NB4 (cell line): ENCODE measurements at places on chromosomes 16 and 17.
A peak's percentile ranks its signal among the peaks of the same experiment; 100 is the strongest.

DNA sequence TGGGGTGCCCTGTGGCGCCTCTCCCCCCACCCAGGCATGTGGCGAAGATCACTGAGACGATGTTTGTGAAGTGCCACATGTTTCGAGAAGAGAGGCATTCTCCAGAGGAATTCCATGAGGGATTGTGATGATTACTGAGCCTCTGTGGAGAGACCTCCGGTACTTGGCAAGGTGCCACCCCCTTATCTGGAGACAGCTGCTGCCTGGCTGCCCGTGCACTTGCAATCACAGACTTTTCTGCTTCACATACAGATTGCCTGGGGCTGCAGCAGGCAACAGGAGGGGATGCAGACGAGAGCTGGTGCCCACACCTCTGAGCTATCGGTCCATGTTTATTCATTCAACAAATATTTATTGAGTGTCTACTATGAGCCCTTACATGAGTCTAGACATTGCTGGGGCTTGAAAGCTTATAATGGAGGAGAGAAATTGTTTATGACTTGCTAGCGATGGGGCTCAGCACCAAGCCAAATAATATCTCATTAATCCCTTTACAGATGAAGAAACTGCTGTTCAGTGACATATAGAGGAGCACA lies 317.2 kb upstream of the ZFHX3 start:
- no peak for DNase-seq

GRCh38 chr16:28522792-28523191 lies 16.0 kb downstream of the NUPR1 start:
- no peak for DNase-seq

DNA sequence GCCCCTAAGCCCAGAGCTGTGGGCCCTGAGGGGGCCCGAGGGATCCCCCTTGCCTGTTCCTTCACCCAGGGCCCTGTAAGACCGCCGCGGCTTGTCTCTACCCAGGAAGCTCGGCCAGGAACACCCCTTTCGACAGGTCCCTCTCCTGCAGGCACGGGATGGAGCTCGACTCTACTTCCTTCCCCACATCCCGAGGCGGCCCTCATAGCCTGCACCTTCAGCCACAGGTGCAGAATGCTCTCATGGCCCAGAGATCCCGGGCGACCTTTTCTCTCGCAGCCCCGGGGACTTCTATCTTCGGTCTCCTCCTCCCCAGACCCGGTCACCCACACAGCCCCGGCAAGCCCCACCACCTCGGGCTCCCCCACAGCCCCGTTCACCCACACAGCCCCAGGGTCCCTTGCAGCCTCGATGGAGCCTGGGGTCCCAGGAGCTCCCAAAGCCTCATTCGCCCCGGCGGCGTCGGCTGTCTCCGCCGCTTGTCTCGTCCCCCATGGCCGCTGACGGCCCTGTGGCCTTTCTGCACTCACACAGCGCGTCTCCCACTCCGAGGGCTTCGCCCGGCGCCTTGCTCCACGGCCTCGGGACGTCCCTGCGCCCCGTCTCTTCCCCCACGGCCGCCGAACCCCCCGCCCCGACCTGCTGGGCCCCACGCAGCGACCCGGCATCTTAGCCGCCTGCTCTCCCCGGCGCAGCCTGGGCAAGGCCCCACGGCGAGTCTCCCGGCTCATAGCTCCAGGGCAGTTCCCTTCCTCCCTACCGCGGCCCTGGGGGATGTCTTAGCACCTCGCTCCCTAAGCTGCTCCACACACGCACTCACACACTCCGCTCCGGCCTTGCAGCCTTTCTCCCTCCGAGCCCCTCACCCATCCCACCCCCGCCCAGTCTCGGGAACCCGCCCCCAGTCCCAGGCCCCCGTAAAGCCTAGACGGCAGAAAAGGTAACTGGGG lies 650 bp downstream of the KIAA0753 start:
- DNase-seq: peak; percentile 55

- DNase-seq: peak; percentile 67
These were observed 542 bp downstream of the CBX4 start for GRCh38 chr17:79838522-79839274.

DNA sequence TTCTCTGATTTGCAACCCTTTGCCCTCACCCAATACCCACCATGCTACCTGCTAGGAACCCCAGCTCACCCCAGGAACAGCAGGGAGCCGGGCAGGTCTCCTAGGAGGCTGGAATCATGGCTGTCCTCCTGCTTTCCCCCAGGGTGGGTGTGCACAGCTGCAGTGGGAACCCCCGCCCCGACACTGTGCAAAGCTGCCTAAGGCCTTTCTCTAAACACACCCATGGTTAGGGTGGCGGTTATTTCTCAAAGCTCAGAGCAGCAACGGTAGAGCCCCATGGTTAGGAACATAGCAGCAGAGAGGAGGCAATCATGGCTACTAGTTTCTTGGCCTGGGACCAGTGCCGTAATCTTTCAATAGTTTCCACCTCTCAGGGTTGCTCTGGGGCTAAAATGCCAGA lies 52.2 kb downstream of the ABCC12 start:
- no peak for DNase-seq

GRCh38 chr17:32970281-32970680 lies 21.4 kb upstream of the SPACA3 start:
- no peak for DNase-seq

- no peak for DNase-seq
These were observed 275.1 kb upstream of the MYOCD start for GRCh38 chr17:12390631-12391030.

DNA sequence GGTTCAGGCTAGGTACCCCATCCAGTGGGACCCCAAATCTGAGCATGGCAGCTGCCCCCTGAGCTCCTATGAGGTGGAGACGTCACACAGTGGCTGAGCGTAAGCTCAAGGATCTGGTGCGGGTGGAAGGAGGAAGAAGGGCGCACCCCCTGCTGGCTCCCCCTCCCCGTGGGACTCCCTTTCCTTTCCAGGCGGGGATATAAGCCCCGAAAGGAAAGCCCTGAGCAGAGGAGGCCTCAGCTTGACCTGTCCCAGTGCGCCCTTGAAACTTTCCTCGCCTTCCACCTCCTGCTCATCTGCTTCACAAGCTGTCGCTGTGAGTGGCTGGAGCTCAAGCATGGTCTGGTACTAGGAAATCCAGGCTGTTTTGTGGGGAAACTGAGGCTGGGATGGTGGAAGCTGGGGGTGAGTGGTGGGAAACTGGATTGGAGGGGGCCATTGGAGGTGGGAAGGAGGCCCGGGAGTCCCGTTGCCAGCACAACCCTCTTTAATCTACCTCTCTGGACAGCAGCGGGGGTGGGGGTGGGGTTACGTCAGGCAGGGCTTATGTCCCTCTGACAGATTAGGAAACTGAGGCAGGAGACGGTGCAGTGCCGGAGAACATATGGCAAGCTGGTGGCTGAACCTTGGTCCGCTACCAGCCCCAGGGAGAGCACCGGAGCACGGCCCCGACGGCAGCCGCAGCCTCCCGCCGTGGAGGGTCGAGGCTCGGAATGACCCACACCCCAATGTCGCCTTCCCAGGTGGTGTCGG lies 92.3 kb upstream of the TMEM97 start:
- no peak for DNase-seq

DNA sequence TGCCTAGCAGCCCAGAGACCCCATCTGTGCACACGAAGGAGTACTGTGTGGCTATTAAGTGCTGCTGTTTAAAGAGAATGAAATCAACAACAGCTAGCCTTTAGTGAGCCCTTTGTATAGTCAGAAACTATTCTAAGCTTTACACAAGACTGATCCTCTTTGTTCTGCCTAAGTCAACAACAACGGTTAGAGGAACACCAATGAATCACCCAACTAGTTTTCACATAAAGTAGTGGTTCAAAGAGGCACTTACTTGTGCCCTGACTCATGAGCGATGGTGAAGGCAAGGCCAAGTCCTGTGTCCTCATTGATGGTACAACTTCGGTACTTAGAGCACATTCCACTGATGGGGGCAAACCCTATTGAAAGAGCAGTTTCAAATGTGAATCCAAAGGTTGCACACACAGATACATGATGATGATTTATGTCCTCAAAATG lies 75.8 kb downstream of the ADAMTS18 start:
- DNase-seq: no peak

DNA sequence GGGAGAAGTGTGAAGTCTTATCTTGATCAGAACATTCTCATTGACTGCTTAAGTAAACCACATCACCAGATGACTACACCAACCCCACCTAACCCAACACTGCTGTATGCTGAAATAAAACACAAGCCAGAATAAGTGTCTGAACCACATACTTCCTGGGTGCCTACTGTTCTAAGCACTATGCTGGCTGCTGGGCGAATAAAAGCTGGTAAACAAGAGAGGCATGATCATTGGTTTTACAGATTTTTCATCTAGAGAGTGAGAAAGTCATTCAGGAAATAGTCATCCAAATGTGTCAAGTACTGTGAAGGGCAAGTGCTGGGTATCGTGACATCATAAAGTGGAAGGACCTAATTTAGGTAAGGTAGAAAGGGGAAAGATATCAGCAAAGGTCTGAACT lies 199.0 kb upstream of the SOX9 start:
- no peak for DNase-seq

DNA sequence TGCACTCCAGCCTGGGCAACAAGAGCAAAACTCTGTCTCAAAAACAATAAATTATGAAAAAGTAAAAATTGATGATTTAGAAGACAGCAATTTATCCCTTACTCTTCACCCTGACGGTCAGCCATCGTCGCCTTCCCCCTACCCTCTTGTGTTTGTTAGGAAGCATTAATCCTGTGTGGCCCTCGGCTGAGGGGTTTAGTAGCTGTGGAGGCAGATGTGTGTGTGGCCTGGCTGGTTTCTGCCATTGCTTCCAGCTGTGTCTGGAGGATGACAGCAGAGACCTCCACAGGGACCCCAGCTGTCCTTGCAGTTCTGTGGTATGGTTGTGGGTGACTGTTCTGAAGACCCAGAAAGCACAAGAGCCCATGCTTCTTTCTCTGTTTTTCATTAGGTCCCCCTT lies 25.9 kb downstream of the DBNDD1 start:
- no peak for DNase-seq

DNA sequence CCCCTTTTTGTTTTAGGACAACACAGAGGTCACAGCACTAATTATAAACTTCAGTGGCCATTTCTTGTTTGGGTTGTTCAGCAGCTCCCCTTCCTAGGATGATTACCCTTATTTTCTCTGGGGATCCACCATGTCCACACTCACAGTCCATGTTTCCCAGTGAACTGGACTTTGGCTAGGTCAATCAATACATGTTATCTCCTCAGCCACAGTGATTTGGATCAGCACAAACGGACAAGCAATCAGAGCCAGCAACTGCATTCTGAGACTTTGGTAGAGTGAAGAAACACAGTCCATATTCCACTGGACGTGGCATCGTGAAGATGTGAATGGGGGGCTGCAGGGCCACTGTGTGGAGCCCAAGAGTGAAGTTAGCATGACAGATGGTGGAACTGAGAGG lies 4.6 kb downstream of the TMEM220 start:
- no peak for DNase-seq

GRCh38 chr17:80265205-80266068 lies 4.8 kb downstream of the RNF213 start:
- no peak for DNase-seq

GRCh38 chr16:2044541-2044940 lies 3.1 kb downstream of the NTHL1 start:
- DNase-seq: no peak

- DNase-seq: no peak
These were observed 856 bp upstream of the MON1B start for GRCh38 chr16:77190190-77190477.

DNA sequence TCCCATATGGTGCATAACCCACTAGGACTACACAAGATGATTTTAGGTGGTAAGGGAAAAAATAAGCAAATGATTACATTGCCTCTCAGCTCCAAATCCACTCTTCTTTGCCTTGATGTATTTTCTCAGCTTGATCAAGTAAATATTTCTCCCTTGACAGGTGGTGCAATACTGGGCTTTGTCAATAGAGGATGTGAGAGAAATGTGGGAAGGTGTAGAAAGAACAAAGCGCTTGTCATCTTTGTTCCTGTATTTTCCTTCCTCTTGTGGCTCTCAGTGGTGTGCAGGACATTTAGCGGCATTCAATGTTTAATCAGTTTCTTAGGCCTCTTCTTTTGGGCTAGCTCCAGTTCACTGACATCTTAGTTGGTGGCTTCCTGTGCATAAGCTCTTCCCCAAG lies 1165.8 kb upstream of the GOT2 start:
- peak; percentile 8 for DNase-seq

DNA sequence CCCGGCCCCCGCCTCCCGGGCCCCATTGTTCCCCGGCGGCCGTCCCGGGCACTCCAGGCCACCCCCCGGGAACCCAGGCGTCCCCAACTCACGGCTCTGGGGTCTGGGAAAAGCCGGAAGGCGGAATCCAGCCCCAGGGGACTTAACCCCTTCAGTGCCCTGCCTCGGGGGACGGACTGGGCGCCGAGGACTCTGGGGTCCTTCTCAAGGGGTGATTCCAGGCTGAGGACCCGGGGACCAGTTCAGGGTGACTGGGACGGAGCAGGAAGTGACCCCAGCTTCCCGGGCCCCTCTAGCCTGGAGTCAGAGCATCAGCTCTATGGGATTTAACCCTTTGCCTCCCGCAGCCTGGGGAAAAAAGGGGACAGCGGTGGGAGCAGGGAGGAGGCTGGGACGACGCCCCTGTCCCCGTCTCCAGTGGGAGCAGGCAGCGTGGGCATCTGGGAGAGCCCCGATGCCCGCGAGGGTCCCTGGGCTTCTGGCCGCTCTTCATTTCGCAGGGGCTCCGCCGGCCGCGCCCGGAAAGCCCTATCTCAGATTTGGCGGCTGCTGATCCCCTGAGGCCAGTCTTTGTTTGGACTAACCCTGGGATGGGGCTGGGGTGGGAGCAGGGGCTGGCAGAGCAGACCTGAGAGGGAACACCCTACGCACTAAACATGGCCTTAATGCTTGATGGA lies at the start of gene ZNF629:
Gene ZNF629, minus strand, starts transcription at position 270 of the 677 bp plus-strand sequence. CDS start 2,723 bp downstream, outside the sequence.
- peak; percentile 61 for DNase-seq
